ENCODE measurements at places on chromosomes 6 and 20.
A peak's percentile ranks its signal among the peaks of the same experiment; 100 is the strongest.

DNA sequence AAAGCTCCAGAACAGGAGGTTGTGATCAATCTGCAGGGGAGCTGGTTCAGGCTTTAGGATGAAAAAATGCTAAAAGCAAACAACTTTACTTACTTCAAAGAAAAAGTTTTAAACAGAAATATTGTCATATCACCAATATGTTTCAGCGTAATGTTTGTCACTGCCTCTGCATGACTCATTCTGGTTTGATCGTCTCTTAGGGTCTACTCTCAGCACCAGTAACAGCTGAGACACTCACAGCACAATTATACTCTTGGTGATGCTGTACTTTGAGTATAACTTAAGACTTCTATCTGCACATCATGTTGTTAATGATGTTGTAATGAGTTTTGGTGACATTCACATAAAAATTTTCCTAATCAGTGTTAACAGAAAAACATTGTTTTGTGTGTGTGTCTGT lies 665.4 kb downstream of the EPM2A start:
- no peak for DNase-seq

GRCh38 chr6:3847521-3847920 lies 1.7 kb upstream of the FAM50B start:
- no peak for DNase-seq

DNA sequence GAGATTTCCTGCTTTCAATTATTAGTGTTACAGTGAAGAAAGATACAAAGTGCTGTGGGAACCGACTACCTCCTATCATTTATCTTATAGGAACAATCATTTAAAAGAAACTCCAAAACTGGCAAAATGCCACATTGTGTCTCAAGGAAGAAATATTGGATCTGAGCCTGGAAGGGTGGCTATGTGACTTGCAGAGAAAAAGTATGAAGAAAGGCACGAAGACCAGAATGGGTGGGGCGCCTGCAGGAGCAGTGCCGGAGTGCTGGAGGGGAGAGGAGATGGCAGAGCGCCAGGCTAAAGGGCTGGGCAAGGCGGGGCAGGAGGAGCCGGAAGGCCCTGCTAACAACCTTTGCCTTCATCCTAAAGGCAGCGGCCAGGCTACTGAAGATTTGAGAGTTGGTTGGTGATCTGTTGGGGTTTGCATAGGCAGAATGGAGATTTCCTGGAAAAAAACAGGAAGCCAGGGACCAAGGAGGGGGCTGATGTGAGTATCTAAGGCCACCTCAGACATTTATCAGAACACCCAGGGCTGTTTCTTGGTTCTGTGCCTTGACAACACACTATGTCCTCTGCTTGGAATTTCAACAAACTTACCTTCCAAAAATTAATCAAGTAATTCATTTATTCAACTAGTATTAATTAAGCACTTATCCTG lies 125.6 kb downstream of the MAFB start:
- DNase-seq, result no peak

DNA sequence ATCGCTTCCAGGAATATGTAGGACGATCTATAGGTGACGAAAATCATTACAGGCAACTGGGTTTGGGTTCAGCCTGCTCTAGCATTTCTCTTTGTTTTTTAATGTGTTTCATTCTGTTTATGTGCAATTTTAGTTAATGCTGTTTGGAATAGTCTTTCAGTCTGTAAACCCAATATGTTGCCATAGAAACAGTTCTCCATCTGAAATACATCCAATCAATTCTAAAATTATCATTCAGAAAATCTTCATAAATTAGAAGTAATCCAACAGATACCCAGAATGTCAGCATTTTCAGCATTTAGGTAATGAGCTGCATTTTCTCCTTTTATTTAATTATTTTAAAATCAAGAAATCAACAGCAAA lies 34.8 kb upstream of the COL9A1 start:
- DNase-seq, result no peak

DNA sequence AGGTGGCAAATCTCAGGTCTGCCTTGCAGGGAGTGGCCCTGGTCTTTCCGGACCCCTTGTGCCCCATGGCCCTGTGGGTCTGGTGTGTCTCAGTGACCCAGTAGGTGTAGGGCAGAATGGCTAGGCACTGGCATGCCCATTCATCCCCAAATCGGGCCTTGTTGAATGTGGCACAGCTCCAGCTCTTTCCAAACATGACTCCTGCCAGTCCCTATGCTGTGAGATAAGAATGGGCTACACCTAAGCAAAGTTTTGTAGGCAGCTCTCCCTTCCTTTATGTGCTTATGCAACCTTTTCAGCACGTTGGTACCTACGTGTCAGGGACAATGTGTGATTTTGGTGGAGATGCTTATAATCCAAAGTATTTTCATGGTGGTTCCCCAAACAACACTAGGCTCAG lies 33.9 kb downstream of the FOXO3 start:
- DNase-seq, result no peak

DNA sequence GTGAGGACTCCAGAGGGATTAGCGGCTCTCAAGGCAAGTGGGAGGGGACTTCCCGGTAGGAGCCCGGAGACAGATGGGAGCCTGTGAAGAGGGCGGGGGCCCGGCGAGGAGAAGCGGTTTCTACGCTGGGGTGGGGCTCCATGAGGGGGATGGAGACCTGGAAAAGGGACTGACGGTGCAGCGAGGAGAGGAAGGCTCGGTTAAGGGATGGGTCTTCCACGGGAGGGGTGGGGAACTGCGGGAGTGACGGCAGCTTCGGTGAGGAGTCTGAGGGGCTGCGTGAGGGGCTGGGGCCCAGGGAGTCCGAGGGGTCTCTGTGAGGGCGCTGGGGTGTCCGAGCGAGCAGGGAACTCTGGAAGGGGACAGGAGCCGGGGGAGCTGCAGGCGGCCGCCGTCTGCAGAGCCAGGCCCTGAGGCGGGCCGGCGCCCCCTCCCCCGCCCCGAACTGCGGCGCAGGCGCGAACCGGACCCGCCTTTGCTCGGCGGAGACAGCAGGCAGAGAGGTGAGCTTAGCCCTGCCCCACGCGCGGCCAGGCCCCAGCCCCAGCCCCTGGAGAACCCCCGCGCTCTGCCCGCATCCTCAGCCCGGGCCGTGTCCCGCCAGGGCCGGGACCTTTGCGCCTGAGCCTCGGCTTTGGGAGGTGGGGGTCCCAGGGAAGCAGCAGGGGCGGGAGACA lies at the start of gene NRSN2:
NRSN2 (plus strand) TSS at position 472 of the 677 bp plus-strand sequence. CDS start 2,533 bp downstream, outside the sequence.
- no peak for DNase-seq

GRCh38 chr6:152598901-152599537 lies 38.1 kb downstream of the SYNE1 start:
- DNase-seq, result no peak

- DNase-seq, result no peak
Observed at GRCh38 chr6:149015535-149016525, 269.0 kb downstream of the UST start.

DNA sequence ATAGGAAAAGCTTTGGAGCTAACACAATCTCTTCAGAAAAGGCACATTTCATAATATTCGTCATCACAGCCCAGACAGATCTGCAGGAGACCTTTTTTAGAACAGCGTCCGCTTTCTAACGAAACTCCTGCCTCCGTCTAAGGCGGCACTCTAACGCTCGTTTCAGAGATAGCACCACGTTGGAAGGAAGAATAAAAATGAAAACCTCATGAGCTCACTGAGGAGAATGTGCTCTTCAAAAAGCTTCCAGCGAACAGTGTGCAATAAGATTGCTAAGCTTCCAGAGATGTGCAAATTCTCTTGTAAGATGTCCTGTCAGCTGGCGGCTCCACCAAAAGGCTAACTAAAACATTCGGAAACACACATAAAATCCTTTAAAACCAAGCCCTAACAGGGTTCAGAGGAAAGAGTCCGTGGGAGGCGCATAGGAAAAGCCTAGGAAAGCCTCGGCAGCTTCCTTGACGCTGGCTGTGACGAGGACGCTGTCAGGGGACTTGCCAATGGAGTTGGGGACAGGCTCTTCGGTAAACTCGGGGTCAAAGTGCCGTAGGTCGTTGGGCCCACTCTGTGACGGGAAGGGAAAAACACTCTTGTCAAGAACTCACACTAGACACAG lies 117.6 kb upstream of the SLC2A12 start:
- no peak for DNase-seq

- DNase-seq, result no peak
Observed at GRCh38 chr6:106099235-106099537, 13.1 kb downstream of the PRDM1 start.

DNA sequence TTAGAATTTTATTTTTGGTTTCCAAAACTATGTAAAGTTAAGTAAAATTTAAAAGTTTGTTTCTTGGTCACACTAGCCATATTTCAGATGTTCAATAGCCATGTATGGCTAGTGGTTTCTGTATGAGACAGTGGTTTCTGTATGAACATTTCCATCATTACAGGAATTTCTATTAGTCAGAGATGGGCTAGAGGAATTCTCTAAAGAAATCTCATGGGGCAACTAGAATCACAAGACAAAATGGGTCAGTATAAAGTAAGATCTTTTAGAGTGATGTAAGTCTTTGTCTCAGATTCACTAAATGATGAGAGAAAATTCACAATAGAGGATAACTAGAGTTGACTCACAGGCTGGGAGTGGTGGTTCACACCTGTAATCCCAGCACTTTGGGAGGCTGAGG lies 149.0 kb downstream of the FUT9 start:
- no peak for DNase-seq

DNA sequence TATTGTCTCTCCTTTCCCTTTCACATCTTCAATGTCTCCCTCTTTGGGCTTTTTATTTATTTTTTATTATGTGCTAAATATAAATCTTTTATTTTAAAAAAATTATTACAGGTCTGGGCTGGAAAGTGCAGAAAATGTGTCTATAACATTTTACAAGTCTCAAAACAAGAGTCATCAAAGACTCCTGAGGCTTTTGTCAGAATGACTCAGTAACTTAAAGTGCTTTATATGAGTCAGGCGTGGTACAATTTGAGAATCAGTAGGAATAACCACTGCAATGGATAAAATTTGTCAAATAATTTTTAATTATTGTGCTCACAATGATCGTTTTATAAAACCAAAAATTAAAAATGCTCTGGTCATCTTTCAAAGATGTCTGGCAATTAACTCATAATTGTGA lies 193.9 kb downstream of the MMUT start:
- DNase-seq, result peak; percentile 13

DNA sequence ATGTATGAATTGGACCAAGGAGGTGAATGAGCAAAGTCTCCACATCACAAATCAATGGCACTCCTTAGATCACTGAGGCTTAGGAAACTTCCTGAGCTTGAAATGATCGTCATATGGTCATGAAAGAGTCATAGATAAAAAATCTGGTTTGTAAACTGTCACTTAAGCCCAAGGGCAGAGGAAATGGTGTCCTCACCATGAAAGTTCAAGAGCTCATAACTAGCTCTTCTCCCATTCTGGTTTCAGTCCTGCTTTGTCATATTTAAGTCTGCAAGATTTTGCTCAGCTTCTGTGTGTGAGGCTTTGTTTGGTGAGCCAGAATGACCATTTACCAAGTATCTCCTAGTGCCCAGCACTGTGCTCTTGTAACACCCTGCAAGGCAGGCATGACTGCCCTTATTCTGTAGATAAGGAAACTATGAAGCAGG lies 60.5 kb downstream of the GJA10 start:
- DNase-seq, result no peak

DNA sequence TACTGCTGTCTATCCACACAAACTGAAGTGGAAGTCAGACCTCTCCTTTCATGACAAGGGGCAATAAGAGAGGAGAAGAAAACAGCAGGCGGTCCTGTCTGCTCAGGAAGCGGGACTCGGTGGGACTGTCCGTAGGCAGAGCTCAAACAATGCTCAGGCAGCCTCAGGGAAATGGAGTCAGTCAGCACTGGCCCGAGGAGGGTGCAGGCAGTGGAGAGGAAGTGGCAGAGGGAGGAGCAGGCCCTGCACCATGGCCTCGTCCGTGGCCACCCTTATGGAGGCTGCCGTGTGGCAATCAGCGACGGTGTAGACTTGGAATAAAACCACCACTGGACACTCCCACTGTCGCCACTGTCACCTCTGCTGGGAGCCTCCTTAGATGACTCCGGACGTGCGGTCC lies 19.6 kb downstream of the FOXC1 start:
- DNase-seq, result no peak

DNA sequence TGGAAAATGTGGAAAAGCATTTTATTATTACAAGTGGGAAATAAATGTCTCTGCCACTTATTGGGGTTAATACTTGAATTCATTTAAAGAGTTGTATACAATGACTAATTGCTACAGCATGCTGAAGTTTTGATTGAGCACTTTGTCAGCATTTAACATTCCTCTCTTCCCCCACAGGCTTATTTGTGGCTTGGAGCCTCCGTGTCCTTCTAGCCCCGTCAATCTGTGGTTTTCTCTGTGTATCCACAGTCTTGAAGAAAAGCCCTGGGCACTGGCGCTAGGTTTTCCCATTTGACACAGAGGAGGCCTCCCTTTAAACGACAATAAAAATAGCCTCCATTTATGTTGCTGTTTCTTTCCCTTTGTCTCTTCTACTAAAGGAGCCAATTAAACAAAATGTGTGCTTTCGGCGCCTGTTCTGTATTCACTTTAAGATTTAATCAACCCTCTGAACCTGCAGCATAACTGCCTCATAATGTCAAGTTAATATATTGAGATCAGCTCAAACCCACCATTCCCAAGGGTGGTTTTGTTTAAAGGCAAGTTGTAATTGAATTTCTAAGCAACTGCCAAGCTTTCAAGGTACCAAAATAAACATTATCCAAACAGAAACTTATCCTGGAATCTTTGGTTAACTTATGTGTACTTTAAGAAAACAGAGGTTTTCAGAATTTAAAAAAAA lies 326.6 kb upstream of the RNF24 start:
- peak; percentile 70 for DNase-seq

DNA sequence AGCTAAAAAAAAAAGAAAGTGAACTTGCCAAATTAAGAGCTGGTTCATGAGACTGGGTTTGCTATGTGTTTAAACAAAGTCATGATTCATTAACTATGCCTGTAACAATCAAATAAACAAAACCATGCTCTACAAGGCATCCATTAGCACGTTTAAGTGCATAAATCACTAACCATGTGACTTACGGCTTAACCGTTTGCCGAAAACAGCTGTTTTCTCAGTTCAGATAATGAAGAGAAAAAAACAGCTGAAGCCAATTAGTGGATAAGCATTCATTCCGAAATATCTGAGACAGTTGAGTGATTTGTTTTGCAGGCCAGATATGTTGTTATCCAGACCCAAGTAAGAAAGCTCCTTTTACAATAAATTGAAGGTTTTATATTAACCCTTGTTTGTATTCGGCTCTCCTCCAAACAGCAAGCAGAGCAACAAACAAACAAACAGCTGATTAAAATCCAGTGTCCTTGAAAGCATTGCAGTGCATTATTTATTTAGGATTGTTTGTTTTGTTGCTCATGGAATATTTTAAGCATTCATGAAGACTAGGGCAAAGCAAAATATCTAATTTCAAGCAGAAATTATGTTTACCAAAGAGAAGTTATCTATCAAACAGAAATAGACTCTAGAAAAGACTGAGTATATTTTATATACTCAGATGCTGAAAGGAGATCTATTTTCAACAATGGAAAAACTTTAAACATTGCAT lies 343.5 kb downstream of the RFPL4B start:
- DNase-seq, result peak; percentile 58

DNA sequence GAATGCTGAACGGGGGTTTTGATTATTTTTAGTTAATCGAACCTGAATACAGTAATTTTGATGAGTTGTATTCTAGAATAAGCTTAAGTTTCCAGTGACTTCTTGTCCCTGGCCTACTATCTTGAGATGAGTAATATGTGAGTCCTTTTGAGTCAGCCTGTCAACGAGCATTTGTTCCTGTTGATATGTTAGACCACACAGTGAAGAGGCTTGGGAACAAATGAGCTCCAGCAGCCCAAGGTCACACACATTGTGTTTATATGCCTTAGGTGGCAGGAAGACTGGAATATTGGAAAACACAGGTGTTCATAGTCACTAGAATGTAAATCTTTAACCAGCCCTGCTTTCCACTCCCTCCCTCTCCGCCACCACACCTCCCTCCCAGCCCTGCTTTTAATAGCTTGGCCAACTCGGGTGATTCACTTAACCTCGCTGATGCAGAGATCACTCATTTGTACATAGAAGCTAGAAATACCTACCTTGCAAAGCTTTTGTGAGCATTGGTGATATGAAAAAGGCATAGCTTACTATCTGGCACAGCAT lies 9.1 kb downstream of the SMPDL3A start:
- DNase-seq, result no peak

Data from AG09309 (cell line).